Germinal center (tissue), 1 donor: ENCODE measurements at places on chromosomes 12 and 14.
A peak's percentile ranks its signal among the peaks of the same experiment; 100 is the strongest.

- DNase-seq = no peak
These were observed 4.2 kb upstream of the SLC8A3 start for GRCh38 chr14:70192915-70193314.

GRCh38 chr14:96117101-96117897, 78.1 kb downstream of the C14orf132 start:
- no peak for DNase-seq

GRCh38 chr14:101926085-101926484, 38.3 kb upstream of the DYNC1H1 start:
- no peak for DNase-seq

GRCh38 chr12:614411-614970, 48.8 kb downstream of the NINJ2 start:
- no peak for DNase-seq

DNA sequence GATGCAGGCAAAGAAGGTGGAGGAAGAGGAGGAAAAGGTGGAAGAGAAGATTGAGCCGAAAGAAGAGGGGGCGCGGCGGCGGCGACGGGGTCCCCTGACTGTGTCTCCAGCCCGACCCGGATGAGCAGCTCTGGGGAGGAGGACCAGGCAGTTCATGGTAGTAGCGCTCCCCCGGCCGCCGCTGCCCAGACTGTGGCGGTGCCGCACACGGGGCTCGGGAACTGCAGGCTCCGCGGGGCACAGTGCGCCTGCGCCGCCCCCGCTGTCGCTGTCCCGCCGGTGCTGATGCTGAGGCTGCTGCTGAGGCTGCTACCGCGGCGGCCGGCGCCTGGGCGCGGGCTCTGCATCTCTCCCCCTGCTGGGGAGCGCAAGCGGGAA, at the start of gene KCNH5:
Gene KCNH5 (minus strand): TSS at position 225 of the 378 bp plus-strand sequence. CDS start 272 bp downstream, outside the sequence.
- peak; percentile 32 for DNase-seq

GRCh38 chr12:18281941-18282340, 20.6 kb downstream of the PIK3C2G start:
- no peak for DNase-seq

DNA sequence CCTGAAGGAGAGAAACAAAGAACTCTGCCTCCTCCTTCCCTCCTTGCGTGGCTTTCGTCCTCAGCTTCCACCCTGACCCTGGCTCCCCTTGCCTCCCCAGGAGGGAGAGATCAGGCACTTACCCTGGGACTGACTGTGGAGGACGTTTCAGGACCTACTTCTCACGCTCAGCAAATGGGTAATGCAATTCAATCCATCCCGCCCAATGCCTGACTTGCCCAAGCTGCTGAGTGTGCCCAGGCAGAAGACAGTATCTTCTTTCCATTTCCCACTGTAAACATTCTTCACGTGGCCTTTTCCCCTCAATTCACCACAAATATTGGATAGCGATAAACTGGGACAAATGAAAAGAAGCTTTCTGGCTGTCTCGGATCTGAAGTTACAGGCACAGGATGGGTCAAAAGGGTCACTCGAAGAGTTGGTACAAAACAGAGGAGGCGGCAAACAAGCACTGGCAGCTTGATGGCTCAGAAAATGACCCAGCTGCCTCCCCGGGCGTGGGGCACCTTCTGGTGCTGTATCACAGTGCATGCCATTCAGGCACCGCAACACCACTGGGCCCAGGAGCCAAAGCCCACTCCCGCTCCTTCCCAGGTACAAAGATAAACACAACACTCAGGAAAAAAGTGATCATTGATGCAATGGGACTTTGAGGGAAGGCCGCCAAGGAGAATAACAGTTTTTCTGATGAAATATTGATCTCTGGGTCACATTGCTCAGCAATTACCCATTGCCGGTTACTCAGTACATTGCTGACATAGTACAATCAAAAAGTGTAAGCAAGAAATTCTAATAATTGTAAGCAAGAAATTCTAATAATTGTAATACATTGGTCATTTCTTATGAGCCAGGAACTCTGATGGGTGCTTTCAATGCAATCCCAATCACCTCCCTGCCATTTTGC, 65.8 kb downstream of the TRIM9 start:
- no peak for DNase-seq

DNA sequence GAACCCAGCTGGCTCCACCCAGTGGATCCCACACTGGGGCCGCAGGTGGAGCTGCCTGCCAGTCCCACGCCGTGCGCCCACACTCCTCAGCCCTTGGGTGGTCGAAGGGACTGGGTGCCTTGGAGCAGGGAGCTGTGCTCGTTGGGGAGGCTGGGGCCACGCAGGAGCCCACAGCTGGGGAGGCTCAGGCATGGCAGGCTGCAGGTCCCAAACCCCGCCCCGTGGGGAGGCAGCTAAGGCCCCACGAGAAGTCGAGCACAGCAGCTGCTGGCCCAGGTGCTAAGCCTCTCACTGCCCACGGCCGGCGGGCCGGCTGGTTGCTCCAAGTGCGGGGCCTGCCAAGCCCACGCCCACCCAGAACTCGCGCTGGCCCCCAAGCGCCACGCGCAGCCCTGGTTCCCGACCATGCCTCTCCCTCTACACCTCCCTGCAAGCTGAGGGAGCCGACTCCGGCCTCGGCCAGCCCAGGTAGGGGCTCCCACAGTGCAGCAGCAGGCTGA, 56.2 kb downstream of the ANO2 start:
- no peak for DNase-seq

GRCh38 chr12:2053691-2054090, 904 bp downstream of the CACNA1C start:
- no peak for DNase-seq

DNA sequence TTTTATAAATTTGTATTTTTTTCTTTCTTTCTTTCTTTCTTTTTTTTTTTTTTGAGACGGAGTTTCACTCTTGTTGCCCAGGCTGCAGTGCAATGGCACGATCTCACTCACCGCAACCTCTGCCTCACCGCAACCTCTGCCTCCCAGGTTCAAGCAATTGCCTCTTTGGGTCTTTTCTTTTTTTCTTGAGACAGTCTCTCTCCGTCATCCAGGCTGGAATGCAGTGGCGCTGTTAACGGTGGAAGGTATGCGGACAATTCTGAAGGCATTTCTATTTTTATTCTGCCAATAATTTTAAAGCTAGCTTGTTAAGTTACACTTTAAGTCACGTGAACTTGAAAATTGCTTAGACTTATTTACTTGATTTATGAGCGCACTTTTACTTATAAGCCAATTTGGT, 8.8 kb upstream of the PHC1 start:
- no peak for DNase-seq

- no peak for DNase-seq
These were observed 98.7 kb downstream of the ASCL4 start for GRCh38 chr12:107873223-107873622.

GRCh38 chr14:68958553-68958952, 20.5 kb downstream of the ACTN1 start:
- DNase-seq = no peak
